ENCODE measurements at places on chromosomes 7 and 10. TPM values are rescaled to one million over a fixed set of nuclear protein-coding genes. Genes with fewer than 3 reads are reported as not detected.

The OR2A7 gene
- not detected for total RNA-seq

The RAPGEF5 gene
- 0.25 TPM for total RNA-seq

The GPR146 gene
- total RNA-seq, result 1.8 TPM

The TNKS2 gene
- total RNA-seq, result 19.9 TPM

The NAT16 gene
- total RNA-seq, result 0.12 TPM
